ENCODE measurements at places on chromosomes 16 and 17.

GRCh38 chr17:40542558-40543411, 22.5 kb downstream of the CCR7 start:
- no peak for DNase-seq

- no peak for DNase-seq
Observed at GRCh38 chr16:89863741-89864526, 9.5 kb upstream of the TCF25 start.

DNA sequence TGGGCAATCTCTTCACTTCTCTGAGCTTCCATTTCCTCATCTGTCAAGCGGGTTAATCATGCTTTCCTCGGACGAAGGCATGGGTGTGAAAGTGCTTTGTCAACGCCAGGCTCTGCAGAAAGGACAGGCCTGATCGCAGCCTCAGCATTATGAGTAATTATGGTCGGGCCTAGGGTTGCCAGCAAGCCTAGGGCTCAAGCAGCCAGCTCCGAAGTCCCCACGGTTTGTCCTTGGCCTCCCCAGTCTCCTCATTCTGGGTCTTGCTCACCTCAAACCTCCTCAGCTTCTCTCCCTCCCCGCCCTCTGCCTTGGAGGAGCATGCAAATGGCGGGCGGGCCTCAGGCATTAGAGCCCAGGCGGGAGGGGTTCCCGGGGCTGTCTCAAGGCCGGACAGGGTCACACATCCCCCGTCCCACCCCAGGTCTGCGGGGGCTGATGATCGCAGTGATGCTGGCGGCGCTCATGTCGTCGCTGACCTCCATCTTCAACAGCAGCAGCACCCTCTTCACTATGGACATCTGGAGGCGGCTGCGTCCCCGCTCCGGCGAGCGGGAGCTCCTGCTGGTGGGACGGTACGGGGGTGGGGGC, 10.2 kb upstream of the FAM83G start:
- DNase-seq, result no peak

GRCh38 chr16:74218871-74219270, 77.7 kb upstream of the PSMD7 start:
- no peak for DNase-seq
